ENCODE measurements at places on chromosomes 12 and 14.

DNA sequence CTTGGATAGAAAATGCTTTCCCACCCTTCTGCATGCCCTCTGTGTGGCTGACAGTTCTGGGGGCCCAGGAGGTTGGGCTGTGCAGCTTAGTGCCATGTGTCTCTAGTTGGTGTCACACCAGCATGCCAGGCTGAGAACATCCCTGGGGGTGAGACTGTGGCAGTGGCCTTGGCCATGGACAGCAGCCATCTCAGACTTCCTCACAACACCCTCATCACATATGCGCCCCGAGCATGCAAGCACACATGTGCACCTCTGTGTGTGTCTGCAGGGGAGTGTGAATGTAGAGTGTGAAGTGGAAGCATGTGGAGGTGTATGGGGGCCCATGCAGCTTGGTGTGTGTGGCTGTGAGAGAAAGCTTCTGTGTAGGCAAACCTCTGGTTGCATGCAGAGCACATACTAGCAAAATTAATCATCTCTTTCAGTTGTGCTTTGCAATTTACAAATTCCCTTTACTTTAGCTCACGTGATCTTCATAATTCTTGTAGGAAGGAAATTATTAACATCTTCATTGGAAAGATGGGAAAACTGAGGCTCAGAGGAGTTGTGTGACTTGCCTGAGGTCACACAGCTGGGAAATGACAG is 8.4 kb downstream of the ASIC1 start:
- no peak for DNase-seq

DNA sequence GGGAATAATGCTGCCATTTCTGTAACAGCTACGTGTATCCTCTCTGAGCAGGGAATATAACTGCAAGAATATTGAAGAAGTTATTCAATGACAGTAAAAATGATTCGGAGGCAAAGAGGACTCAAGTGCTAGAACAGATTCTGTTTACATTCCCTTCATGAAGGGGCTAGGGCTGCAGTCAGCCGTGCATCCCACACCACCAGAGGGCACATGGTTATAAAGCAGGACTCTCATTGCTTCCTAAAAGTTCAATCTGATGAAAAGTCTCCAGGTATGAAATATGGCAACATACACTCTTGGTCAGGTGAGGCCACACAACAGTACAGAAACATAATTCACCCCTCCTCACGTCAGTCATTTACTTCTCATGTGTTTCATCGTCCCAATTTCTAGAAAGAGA is 34.0 kb downstream of the TCHP start:
- DNase-seq, result no peak

DNA sequence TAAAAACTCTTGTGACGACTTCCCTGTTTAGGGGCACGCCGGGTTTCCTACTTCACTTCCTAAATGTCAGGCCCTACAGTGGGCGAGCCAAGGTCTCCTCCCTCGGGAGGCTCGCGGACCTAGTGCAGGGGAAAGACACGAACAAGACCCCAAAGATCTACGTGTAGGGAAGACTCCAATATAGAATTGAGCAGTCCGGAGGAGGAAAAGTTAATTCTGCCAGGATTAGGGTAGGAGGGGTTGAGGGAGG is 564 bp downstream of the ATXN3 start:
- peak; percentile 56 for DNase-seq

GRCh38 chr14:100045642-100046344 is 19.4 kb upstream of the EVL start:
- no peak for DNase-seq

- peak; percentile 50 for DNase-seq
Observed at GRCh38 chr14:50335389-50335788, 23.3 kb downstream of the DMAC2L start.

- DNase-seq, result no peak
Observed at GRCh38 chr12:79685068-79685467, 5.7 kb downstream of the PAWR start.

GRCh38 chr12:124854637-124855184 is 9.0 kb downstream of the SCARB1 start:
- DNase-seq, result no peak

- no peak for DNase-seq
Observed at GRCh38 chr12:67354322-67354721, 85.2 kb downstream of the CAND1 start.

DNA sequence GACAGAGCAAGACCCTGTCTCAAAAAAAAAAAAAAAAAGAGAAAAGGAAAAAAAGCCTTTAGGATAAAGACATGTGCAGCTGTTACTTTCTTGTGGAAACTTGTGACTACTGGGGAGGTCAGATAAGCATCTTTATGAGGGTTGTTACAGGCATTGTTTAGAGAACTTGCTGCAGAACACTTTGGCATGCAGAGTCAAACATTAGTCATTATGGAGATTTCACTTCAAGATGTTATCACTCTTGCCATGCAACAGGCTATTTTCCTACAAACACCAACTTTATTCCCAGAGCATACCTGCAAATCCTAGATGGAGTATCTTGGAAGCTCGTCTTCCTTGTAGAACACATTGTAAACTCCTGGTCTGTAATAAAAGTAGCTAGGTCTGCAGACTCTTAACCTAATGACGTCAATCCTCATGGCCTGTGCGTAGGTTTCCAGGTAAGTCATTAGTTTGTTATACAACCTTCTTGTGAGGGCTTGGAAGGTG is 36.3 kb upstream of the WDR89 start:
- no peak for DNase-seq

DNA sequence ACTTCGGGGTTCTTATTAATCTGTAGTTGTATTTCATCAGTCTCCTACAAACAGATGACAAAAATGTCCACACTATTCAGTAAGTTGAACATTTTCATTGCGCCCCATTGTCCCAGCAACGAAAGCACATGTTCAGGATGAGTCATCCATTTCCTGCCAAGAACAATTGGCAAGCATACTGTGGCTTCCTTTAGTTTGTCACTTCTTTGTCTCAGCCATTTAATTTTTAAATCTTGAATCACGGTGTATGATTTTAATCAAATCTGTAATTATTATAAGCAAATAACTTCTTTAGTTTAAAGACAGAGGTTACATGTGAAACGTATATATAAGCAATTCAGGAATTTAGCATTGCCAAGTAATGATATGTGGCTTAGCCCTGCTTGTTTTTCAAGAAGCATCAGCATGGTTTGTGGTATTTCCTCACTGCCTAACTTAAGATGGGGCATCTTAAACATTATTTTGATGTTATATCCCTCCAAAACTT is 211.3 kb upstream of the KRR1 start:
- peak; percentile 46 for DNase-seq

DNA sequence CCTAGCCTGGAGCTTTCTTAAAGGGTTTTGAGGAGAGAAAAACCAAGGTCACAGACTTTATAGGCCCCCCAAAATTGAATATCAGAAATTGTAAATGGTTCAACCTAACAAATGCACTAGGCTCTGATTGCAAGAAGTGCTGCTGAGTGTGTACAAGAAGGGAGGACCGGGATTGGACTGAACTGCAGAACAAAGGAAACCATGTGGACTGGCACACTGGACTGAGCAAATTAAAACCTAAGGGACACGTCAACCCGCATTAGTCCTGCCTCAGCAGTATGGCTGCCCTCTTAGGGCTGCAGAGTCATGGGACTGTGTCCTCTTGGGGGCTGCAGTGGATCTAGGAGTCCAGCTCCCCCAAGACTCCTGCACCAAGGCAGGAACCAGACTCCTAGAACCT is 842 bp upstream of the CISTR start:
- no peak for DNase-seq

GRCh38 chr12:103456006-103456405 is 39.8 kb downstream of the C12orf42 start:
- no peak for DNase-seq

GRCh38 chr14:73865534-73866113 is 14.0 kb downstream of the PTGR2 start:
- DNase-seq, result no peak

- no peak for DNase-seq
Observed at GRCh38 chr12:4261655-4262054, 11.9 kb upstream of the CCND2 start.

DNA sequence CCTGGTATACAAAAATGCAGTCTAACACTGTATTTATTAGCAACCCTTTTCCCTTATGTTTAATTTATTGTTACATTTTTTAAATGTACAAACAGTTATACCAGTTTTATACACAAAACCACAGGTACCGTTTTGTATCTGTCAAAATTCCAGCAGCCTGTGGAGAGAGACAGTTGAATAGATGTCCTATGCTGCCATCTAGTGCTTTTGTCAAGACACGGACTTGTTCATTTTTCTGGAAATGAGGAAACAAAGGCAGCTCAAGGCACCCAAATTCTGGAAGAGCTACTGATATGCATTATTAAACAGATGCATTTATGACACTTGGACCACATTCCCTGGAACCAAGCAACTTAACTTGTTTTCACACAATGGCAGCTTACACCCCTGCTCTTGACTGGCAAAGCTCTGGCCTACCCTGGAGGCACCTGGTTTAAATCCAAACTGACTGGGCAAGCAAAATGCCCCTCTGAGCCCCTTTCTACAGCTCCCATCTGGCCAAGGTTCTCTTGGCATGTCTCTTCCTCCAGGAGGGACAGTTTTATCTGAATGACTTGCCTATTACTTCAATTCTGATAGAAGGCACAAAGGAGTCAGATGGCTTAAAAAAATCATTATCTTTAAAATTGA is 286.9 kb upstream of the PRKD1 start:
- peak; percentile 16 for DNase-seq

- DNase-seq, result no peak
Observed at GRCh38 chr14:61587081-61587713, 108.1 kb upstream of the HIF1A start.

- no peak for DNase-seq
Observed at GRCh38 chr12:130384234-130384633, 46.5 kb downstream of the PIWIL1 start.

DNA sequence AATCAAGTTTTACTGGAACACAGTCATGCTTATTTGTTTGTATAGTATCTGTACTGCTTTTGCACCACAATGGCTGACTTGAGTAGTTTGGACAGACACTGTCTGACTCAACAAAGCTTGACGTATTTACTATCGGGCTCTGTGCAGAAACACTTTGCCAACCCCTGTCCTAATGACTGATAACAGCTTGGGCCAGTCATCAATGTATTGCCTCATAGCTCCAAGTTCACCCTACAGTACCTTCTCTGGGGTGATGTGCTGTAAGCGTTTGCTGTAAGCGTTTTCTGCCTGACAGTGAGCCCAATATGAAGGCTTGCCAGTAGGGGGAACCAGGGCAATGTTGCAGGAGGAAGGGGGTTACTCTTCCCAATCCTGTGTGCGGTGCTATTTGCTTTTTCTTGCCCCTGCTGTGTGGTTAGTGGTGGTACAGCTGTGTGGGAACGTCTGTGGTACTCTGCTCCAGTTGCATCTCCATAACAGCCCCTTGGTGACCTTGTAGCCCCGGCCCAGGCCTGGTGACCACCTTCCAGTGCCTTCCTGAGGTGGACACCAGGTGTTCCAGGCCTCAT is 5.4 kb upstream of the CCDC177 start:
- no peak for DNase-seq

GRCh38 chr12:48002773-48003218 is 1.5 kb downstream of the COL2A1 start:
- peak; percentile 30 for DNase-seq

DNA sequence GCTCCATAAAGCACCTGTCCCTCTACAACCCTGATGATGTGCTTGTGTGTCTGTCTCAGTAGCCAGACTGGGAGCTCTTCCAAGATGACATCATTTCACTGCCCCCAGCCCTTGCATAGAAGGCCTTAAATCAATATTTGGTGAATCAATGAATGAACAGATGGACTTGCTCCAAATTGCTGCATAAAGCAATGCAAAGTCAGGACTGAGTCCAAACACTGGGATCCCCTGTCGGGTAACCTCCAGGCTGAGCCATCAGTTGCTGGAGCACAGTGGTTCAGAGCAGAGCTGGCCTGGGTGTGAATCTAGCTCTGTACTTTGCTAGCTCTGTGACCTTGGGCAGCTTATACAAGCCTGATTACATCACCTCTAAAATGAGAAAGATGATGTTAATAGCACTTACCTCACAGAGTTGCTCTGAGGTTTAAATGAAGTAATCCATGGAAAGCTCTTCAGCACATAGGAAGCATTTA is 120.3 kb upstream of the VASH1 start:
- no peak for DNase-seq

DNA sequence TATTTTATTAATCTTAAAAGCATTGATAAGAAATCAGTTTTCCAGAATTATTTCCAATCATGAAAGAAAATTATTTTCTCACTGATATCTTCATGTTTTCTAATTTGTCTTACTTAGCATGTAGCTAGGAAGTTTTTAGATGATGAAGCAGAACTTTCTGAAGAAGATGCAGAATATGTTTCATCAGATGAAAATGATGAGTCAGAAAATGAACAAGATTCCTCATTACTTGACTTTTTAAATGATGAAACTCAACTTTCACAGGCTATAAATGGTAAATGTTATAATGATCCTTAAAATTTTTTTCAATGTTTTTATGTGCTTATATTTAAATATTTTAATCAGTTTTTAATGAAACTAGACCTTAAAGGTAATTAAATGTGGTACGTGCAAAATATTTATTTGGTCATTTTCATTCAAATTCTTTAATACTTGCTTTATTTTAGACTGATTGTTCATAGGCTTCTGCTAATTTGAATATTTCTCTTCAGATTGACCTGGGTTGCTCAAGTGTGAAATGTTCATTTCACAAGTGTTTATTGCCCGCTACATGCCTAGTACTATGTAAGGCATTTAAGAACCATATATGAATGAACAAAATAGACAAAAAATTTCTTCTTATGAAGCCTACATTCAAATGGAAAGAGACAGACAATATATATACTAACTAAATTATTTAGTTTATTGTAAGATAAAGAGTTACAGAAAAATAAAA is 49.5 kb downstream of the FANCM start:
- DNase-seq, result no peak

GRCh38 chr12:69091442-69092017 is 147.8 kb upstream of the CPSF6 start:
- no peak for DNase-seq

DNA sequence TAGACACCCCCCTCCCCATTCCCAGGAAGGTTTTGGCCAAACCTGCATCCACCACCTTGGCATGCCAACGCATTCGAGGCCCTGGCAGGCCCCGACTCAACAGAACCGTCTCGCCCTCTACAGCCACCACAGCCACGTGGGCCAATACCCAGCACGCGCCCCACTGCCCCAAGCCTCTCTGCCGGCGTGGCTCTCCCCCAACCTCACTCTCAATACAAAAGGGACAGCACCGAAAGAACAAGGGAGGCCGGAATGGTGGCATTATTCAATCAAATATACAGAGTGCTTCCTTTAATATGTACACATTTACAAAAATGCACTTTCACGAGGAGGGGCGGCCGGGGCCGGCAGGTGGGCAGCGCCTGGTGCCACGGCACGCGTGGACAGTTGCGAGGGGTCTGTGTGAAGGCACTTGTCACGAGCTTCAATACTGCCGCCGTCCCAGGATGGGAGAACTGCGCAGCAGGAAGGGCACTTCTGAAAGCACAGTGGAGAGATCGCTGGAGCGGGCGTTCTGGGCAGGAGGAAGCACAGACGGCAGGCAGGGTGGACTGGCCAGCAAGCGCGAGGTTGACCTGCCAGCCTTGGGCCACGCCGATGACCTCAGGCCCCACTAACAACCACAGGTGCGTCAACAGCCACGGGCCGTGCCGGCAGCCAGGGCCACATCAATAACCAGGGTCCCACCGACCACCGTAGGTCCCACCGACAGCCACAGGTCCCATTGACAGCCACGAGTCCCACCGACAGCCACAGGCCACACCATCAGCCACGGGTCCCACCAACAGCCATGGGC is 26.9 kb downstream of the JAG2 start:
- no peak for DNase-seq

All from mucosa of descending colon (tissue), 3 donors.